Activated naive CD4-positive, alpha-beta T cell treated with anti-CD3 and anti-CD28 coated beads for 36 hours (primary cell): ENCODE measurements at places on chromosomes 2 and 18. TPM values are rescaled to one million over a fixed set of nuclear protein-coding genes. Genes with fewer than 3 reads are reported as not detected.

DUSP19 gene
- 5.0 TPM for total RNA-seq

NTSR2 gene
- total RNA-seq = not detected

- DNase-seq = no peak
- H3K27me3 ChIP-seq = no peaks in the 10 kb centered on the region
- peaks cover 89% of the 10 kb centered on the region for H3K4me1 ChIP-seq
- H3K4me3 ChIP-seq = peak overlapping the region; percentile 8
- H3K27ac ChIP-seq = peak overlapping the region; percentile 57
- peaks cover 15% of the 10 kb centered on the region for H3K36me3 ChIP-seq
These were observed 29.6 kb downstream of the ARHGAP15 start for GRCh38 chr2:143158551-143159485.

DOCK10 gene
- 123 TPM for total RNA-seq

SLC9A4 gene
- 0.10 TPM for total RNA-seq

GRCh38 chr2:155846259-155846658, 486.3 kb downstream of the NR4A2 start:
- H3K27ac ChIP-seq = no peak overlapping the region
- H3K27me3 ChIP-seq = no peaks in the 10 kb centered on the region
- no peak overlapping the region for H3K4me3 ChIP-seq
- H3K4me1 ChIP-seq = no peaks in the 10 kb centered on the region
- no peaks in the 10 kb centered on the region for H3K36me3 ChIP-seq
- no peak for DNase-seq

KCNS3 gene
- 0.22 TPM for total RNA-seq

DNA sequence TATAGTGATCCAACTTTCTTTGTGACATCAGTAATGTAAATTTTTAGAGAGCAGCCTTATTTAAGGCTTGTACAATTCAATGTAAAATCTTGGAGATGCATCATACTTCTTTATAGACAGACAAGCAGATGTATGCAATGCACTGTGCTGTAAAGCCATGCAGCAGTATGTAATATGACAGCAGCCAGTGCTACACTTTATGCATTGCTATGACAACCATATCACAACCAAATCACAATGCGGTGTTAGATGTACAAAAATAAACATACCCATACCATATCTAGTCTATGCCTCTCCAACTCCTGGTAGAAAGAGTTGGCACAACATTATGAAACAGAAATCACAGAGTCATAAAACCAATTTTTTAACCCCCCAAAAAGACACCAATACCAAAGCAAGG, 110.3 kb upstream of the WDSUB1 start:
- no peak overlapping the region for H3K4me3 ChIP-seq
- H3K27me3 ChIP-seq = no peaks in the 10 kb centered on the region
- DNase-seq = no peak

PTPN4 gene
- 28.4 TPM for total RNA-seq

GRCh38 chr2:177118636-177119035, 94.0 kb upstream of the HNRNPA3 start:
- H3K36me3 ChIP-seq = no peaks in the 10 kb centered on the region
- H3K4me3 ChIP-seq = no peak overlapping the region
- no peak overlapping the region for H3K27ac ChIP-seq
- H3K4me1 ChIP-seq = no peaks in the 10 kb centered on the region

EGR4 gene
- 0.12 TPM for total RNA-seq

GRCh38 chr2:18063826-18064470, 185.5 kb downstream of the KCNS3 start:
- no peak overlapping the region for H3K4me3 ChIP-seq
- no peak for DNase-seq
- no peaks in the 10 kb centered on the region for H3K36me3 ChIP-seq
- peaks cover 8% of the 10 kb centered on the region for H3K27me3 ChIP-seq
- H3K4me1 ChIP-seq = no peaks in the 10 kb centered on the region

DNA sequence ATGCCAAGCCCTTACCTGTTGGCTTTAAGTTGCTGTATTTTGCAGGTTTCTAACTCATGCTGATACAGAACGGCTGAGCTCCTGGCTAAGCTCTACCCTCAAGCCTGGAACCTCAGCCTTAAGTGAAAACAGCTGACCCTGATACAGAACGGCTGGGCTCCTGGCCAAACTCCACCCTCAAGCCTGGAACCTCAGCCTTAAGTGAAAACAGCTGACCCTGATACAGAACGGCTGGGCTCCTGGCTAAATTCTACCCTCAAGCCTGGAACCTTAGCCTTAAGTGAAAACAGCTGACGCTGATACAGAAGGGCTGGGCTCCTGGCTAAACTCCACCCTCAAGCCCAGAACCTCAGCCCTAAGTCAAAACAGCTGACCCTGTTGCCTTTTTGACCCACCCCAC, 17.6 kb upstream of the DNER start:
- no peaks in the 10 kb centered on the region for H3K4me1 ChIP-seq
- no peak for DNase-seq
- H3K36me3 ChIP-seq = no peaks in the 10 kb centered on the region

DNA sequence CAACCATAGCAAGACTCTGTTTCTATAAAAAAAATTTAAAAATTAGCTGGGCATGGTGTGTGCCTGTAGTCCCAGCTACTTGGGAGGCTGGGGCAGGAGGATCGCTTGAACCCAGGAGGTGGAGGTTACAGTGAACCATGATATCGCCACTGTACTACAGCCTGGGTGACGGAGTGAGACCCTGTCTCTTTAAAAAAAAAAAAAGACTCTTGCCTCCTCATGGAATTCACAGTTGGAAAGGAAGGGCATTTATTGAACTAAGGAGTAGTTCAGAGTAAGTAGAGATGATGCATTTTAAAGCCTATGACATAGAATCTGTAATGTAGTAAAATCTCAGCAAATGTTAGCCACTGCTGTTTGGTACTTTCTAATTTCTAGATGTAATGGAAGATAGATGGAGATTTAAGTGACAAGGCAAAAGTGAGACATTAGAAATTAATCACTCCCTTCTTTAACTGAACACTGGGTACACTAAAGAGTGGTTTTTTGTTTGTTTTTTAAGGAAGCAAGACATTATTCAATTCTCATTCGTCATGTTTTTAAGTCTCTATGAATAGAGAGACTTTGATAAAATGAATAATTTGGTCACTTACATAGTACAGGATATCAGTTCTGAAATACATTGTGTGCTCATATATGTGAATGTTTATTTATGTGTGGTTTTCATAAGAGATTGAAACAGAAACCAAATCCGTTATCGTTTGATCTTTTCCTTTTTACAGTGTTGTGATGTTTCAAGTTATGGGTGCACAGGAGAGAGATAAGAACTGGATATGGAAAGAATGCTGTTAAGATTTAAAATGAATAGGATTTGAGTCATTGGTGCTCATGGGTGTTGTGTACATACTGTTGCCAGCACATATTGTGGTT, 186.1 kb upstream of the STON1 start:
- H3K27ac ChIP-seq = peak overlapping the region; percentile 47
- H3K4me3 ChIP-seq = peak overlapping the region; percentile 8
- H3K36me3 ChIP-seq = peaks cover 32% of the 10 kb centered on the region
- H3K27me3 ChIP-seq = no peaks in the 10 kb centered on the region
- no peak for DNase-seq

GPC1 gene
- 1.2 TPM for total RNA-seq

TLX2 gene
- 0.10 TPM for total RNA-seq

VAMP8 gene
- 98.7 TPM for total RNA-seq

GRCh38 chr2:157283468-157283867, 26.0 kb downstream of the GALNT5 start:
- H3K4me1 ChIP-seq = no peaks in the 10 kb centered on the region
- H3K27ac ChIP-seq = no peak overlapping the region
- H3K36me3 ChIP-seq = no peaks in the 10 kb centered on the region
- peaks cover 7% of the 10 kb centered on the region for H3K27me3 ChIP-seq
- no peak for DNase-seq
